ENCODE measurements at places on chromosomes 11 and 22.

DNA sequence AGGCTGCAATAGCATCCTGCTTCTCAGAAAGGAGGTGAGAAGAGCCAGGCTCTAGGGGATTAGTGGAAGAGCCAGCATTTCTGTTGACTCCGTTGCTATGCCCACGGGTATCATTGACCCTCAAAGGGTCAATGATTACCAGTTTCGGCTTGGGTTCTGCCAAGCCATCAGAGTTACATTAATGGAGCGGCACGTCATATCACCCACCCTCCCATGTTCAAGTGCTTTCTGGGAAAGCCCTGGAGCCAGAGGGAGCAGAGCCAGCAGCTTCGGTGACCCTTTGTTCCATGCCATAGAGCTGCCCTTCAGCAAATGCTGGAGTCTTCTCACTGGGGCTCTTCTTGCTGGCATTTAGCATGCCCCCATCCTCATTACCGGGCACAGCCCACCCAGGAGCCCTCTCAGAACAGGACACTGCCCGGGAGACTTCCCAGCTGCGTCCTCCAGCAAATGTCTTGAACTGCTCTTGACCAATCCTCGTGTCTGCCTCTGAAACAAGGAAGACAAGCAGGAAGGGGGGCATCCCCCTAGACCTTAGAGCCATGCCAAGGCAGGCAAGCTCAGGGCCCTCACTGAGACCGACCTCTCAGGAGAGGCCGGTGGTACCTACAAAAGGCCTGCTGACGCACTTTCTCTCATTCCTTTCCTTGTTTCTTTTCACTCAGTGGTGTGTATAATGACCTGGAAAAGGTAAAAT is 14.6 kb downstream of the KCNJ1 start:
- no peak for DNase-seq

DNA sequence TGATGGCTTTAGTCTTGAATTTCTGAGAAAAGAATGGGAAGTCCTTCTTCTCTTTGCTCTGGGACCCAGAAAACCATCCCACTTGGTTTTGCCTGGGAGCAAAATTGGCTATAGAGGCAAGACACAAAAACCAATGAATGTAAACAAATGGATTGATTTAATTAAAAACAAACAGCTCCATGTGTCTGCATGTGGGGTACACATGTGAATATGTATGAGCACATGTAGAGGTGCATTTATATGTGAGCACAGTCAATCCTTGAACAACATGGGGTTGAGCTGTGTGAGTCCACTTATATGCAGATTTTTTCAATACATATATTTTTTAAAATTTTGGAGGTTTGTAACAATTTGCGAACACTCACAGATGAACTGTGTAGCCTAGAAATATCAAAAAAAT is 87.2 kb downstream of the CCDC81 start:
- DNase-seq: no peak

GRCh38 chr22:27399161-27399560 is 402.4 kb downstream of the MN1 start:
- DNase-seq: no peak

GRCh38 chr11:123458501-123458900 is 28.4 kb downstream of the GRAMD1B start:
- DNase-seq: no peak

GRCh38 chr22:31288496-31289240 is 3.6 kb downstream of the PIK3IP1 start:
- peak; percentile 77 for DNase-seq

GRCh38 chr11:62953811-62954210 is 31.0 kb downstream of the SLC22A6 start:
- DNase-seq: no peak

- no peak for DNase-seq
Observed at GRCh38 chr11:80443177-80443576, 1002.3 kb upstream of the TENM4 start.

GRCh38 chr11:101945448-101945847 is 29.1 kb upstream of the ANGPTL5 start:
- no peak for DNase-seq

DNA sequence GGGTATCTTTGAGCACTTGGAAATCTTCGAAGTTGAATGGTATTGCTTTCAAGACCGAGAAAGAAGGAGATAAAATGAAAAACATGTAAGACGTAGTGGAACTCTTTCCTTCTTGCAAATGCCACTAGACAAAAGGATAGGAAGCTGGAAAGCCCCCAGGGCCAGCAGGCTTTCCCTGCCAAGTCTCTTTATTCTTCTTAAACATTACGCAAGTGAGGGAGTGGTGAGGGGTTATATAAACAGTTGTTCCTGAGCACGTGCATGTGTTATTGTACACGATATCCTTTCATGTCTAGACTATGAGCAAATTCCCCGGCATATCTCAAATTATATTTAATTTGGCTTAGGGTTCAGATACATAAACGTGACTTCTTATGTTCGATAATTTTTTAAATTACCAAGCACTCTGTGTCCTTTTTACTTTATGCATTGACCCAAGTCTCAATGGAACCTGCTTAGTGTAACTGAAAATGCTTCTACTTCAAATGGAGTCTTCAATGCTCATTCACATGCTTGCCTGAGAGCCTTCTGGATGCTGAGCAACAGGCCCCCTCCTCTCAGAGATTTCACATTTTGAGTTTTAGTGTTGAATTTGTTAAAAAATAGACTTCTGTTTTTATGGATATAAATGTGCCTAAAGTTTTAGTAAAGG is 59.0 kb downstream of the PPP2R1B start:
- no peak for DNase-seq

DNA sequence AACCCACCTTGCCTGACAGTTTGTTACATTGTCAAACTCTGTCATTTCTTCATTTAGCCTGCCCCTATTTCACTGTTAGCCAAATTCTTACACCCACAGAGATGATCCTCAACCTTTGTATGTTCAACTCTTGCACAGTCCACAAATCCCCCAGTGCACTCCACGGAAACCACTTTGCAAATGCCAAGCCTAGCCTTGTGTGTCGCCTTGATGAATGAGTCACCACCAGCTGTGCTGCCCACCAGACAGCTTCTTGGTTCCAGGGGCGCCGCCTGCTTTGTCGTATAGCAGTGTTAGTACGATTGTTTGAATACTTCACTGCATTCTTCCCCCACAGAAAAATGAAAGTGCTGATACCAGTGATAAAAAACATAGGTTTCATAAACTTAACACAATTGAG is 686.3 kb downstream of the NTM start:
- peak; percentile 73 for DNase-seq

GRCh38 chr11:6022956-6023355 is 7.6 kb downstream of the OR56A1 start:
- DNase-seq: peak; percentile 69

DNA sequence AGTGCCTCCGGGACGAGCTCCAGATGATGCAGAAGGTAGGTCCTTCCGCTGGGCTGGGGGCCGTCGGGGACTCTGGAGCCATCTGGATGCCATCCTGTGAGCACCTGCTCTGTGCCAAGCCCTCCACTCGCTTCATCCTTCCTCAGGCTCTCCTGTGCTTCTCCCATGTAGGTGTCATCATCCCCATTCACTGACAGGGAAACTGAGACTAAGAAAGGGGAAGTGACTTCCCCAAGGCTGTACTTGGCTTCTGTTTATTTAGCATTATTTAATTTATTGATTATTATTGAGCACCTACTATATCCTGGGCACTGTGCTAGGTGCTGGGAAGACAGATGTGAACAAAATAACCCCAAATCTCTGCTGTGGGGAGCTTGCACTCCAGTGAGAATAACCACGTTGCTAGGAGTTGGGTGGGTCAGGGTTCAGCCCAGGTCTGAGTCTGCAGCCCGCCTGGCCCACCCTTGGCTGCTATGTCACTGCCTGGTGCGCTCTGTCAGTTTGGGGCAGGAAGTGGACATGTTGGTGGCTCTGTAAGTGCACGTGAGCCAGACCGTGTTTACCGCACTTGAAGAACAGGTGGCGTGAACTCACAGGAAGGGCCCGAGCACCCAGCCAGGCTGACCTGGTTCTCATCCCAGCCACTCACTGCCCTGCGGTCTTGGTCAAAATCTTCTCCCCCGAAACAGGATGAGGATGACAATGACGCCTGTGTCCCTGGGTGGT is 35.9 kb upstream of the GCAT start:
- DNase-seq: no peak

DNA sequence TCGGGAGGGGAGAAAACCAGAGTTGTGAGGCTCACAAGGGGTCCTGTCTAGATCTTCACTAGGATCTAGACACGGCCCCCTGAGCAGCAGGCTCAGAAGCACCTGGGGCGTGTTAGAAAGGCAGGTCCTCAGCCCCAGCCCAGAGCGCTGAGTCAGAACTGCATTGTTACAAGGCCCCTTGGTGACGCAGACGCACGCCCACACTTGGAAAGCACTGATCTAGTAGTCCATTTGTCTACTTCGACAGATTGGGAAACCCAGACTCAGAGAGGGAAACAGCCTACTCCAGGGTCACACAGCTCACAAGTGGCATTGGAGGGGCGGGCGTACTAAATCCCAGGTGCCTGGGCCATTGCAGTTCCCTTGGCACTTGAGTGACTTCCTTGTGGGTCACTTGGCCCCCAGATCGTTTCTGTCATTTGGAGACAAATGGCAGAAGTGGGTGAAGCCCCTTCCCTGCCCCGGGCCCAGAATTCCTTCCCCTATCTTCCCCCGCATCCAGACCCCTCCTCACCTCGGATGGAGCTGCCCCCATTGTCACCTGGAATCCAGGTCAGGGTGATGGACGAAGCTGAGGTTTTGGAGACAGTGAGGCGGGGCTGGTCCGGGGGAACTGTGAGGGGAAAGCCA is 110.8 kb downstream of the CEP164 start:
- DNase-seq: no peak

DNA sequence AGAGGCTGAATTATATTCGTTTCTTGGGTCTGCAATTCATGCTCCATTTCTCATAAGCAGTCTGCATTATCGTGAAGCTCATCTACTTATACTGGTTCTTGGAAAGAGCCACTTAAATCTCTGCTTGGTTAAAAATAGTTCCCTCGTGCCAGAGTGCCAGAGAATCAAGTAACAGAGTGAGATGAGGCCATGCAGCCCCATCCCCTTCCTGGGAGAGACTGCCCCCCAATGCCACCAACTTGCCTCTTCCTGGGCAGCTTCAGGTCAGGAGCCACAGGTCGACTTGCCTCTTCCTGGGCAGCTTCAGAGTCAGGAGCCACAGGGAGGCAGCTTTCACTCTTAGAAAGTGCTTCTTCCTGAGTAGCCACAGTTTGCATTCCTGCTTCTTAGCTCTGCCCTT is 223.9 kb upstream of the ZBED5 start:
- no peak for DNase-seq

DNA sequence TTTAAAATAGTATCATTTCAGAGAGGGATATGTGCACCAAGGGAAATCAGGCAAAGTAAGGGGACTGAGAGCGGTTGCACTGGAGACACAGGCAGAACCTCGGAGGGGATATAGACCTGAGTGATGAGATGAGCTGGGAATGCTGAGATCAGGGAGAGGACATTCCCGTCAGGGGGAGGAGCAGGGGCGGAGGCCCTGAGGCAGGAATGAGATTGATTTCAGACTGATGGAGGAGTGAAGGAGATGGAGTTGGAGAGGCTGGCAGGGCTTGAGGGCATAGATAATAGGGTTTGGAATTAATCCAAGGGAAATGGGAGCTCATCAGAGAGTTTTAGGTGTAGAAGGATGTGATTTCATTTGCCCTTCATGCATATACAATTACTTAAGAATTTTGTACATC is 13.2 kb downstream of the CD6 start:
- DNase-seq: no peak

- no peak for DNase-seq
Observed at GRCh38 chr11:86811637-86812321, 11.4 kb downstream of the PRSS23 start.

DNA sequence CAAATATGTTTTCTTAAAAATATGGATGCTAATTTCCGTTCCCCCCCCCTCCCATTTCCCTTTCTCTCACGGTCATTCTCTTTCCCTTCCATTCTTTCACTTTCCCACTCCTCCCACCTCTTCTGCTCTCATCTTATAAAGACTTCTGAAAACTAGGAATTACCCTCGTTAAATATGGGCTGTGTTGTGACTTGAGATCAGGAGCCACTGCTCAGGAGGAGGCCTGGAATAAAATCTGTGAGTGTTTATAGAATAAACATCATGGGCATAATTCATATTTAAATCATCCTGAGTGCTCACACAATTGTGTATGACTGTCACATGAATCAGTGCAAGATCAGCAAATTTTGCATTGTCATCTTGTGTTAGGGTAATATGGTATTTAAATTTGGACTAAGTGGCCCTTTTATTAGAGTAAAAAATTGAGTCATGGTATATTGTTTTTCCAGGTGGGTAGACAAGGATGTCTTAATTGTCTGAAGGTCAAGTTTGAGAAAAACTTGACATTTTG is 208.0 kb downstream of the DDX10 start:
- no peak for DNase-seq

GRCh38 chr11:62777389-62777788 is 6.2 kb downstream of the TAF6L start:
- DNase-seq: peak; percentile 22

Data from inflammatory macrophage treated with lipopolysaccharide for 4 hours (primary cell).